ENCODE measurements at places on chromosomes 11 and 22. TPM values are rescaled to one million over a fixed set of nuclear protein-coding genes. Genes with fewer than 3 reads are reported as not detected.

DNA sequence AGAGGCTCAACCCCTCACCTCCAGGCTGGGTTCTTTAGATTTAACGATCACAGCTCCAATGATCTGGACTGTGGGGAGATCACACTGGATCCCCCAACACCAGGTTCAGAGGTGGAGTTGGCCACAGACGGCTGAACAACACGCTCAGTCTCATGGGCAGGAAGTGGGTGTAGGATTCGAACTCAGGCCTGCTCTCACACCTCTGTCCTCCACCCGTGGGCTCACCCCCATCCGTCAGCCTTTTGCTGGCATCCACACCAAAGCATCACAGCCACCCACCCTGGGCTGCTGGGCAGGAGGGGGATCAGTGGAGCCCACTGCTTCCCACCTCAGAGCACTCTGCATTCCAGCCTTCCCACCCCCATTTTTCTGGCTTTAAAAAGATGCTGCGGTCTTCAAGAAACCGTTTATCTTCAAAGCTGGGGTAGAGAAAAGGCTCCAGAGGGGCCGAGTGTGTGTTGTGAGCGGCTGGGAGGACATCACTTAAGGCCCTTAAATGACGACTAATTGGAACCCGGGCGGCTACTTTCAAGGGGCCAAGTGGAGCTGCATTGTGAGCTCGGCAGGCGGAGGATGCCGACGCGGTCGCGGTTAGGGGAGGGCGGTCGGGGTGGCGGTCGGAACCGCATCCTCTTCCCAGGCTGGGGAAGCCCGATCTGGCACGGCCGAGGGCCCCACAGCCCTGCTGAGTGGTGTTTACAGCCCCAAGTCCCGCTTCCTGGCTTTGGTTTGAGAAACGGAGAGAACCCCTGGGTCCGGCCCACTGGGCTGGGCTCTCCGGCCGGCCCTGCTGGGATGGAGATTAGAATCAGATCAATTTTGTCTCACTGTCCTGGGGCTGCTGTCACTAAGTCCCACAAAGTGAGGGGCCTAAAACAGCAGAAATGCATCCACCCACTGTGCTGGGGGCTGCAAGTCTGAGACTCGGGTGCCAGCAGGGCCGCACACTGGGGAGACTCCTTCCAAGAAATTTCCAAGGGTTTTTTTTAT lies 15.9 kb upstream of the FGF3 start:
- DNase-seq: no peak

DNA sequence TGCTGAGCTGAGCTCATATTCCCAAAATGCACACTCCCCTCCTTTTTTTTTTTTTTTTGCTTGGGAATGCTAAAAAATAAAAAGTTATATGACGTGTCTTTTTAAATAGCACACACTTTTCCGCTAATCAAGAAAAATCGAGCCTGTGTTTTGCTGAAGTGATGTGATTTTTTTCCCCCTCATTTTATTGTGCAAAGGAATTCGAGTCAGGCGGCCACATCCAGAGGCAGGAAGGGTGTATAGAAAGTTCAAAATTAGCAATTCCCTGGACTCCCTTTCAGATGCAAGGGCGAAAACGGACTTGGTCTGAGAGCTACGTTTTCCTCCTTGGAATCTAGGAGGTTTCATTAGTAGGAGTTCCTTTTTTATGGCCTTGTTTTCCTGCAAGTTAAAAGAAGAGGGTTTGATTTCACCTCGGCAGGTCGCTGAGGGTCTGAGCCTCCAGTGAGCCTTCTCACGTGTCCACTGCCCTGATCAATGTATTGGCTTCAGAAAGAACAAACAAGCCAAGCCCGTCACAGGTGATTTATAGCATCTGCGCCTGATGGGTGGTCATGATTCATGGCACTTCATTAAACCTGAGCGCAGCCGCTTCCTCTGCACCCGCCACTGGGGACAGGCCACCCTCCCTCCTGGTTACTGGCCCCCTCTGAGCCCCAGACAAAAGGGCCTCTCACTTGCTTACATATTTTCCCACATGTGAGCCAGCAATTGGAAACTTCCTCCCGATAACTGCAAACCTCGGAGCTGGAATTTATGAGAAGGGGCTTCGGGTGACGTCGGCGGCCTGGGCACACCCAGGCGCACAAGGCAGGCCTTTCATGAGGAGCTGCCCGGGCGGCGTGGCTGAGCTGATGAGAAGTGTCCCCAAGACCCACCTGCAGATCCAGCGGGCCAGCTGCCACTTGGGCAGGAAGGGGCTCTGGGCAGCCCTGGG lies 64.4 kb upstream of the LINC01488 start:
- DNase-seq: no peak

GRCh38 chr22:46841522-46841921 lies 79.1 kb downstream of the TBC1D22A start:
- no peak for DNase-seq

- DNase-seq: no peak
These were observed 712 bp upstream of the MED15 start for GRCh38 chr22:20506543-20507252.

DNA sequence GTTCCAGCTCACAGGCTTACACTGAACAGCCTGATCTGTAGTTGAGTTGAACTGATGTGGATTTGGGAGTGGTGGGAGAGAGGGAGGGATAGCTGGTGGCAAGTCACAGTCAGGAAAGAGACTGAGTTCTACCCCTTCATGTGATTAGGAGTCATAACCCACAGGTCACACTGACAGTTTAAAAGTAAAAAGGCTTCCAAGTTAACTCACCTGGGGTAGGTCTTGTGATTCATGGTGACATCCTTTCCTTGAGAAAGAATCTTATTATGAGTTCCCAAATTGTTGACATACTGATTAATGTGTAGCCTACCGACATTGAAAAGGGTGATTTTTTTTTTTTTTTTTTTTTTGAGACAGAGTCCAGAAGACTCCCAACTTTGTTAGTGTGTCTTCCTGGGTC lies 5.4 kb downstream of the IZUMO1R start:
- DNase-seq: no peak

GRCh38 chr22:43310311-43310710 lies 32.9 kb downstream of the SCUBE1 start:
- DNase-seq: no peak

DNA sequence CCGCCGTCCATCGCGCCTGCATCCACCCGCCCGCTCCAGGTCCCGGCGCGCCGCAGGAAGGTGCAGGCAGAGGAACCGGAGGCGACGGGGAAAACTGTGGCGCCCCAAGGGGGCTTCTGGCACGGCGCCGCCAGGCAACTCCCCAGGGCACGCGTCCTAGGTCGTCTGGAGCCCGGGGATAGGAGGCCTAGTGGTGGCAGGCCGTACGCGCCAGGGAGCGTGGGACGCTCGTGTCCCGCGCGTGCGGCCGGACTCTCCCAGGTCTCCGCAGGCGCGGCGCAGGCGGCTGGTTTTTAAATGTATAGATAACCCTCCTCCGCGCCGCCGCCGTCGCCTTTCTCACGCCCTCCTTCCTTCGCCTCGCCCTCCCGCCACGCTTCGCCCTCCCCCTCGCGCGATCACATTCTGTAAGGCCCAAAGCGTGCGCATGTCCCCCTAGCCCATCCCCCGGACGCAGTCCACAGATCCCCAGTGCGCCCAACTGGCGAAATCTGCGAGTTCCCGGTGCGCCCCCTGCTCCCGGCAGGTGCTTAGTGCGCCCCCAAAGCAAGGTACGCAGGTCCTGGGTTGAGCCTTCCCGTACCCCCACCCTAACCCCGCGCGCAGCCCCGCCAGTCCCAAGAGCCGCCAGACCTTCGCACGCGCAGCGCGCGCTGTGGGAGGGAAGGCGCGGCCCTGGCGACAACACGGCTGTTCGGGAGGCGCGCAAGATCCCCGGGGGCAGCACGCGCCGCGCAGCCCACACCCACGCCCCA lies at the start of gene ASCL2:
Gene ASCL2 (minus strand): TSS at position 267 of the 755 bp plus-strand sequence. CDS start 256 bp downstream, at position 11.
- DNase-seq: no peak

- no peak for DNase-seq
These were observed 2.9 kb upstream of the CADM1 start for GRCh38 chr11:115506954-115507675.

DNA sequence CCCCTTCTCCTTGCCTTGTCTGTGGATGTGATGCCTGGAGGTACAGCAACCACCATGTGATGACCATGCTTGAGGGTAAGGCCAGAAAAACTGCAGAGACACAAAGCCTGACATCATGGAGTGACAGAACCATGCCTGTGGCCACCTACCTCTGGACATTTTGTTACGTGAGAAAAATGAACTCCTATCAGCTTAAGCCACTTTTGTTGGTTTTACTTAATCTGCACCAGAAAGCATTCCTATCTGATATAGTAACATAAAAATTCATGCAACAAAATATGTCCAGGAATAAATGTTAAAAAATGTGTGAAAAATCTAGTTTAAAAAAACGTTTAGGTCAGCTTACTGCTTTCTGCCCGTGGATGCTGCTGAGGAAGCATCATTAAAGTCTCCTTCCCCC lies 42.6 kb upstream of the P4HA3 start:
- DNase-seq: no peak

- no peak for DNase-seq
These were observed 62.6 kb upstream of the WT1 start for GRCh38 chr11:32497951-32498350.

DNA sequence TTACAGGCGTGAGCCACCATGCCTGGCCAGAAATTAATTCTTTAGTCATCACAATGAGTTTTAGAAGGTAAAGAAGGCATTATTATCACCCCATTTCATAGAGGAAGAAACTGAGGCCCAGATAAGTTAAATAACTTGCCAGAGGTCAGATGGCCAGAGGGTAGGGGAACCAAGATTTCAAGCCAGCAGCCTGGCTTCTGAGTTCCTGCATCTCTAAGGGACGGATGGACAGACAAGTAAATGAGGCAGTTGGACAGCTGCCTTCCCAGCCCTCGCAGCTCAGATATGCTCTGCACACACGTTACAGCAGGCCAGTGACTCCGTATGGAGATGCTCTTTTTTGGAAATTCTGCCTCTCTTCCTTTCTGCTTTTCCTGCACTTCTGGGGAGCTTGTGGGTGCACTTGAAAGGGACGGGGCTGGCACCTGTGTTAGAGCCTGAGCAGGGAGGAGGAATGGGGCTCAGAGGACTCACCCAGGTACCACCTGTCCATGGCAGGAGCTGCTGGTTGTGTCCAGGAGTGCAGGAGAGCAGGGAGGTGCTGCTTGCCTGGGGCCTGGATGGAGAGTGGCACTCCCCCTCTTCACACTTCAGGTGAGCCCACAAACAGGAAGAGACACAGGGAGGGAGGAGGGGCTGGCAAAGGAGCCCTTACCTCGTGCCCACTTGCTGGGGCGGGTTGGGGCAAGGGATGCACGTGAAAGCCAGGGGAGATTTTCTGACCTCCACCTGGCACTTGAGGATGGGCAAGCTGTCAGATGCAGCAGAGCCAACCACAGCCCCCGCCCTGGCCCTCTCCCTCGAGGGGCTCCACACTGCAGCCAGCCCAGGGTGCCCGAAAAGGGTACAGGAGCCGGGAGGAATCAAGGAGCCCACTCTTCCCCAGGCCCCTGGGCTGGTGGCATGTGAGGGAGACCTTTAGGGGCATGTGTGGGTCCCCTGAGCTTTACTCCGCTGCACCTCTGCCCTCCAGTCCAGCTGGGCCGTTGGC lies 3.3 kb upstream of the FXYD2 start:
- DNase-seq: no peak

DNA sequence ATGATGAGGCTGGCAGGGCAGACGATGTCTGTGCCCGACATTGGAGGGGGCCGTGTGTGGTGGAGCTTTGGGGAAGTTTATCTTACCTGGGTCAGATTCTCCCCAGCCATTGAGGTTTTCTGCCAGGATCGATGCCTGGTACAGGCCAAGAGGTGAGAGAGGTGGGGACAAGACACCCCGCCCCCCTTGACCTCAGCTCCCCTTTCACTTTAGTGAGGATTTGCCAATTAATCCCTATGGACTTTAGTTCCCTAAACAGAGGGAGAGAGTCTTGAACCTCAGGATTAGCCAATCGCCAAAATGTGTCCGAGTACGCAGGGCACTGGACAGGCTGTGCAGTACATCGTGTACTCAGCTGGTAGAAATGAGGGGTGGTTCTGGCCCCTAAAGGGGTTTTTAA lies 541 bp downstream of the HORMAD2 start:
- no peak for DNase-seq

GRCh38 chr22:34881453-34881852 lies 184.5 kb upstream of the ISX start:
- DNase-seq: no peak

GRCh38 chr11:57378186-57378585 lies 2.8 kb downstream of the PRG3 start:
- no peak for DNase-seq

DNA sequence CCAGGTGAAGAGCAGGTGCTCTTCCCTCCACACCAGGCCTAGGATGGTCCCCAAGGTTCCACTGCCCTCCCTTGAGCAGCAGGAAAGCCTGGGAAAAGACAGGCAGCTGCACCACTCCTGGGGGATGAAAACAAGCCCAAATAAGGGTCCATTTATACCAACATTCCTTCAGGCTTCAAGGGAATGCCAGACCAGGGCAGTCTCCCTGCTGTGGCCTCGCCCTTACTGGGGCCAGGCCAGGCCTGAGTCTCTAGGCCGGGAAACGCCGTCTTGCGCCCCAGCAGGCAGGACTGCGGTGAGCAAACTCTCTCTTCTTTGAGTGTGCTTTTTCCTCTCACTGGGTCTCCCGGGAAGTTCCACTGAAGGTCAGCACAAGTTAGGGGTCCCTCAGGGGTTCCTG lies 443.5 kb downstream of the SOX6 start:
- no peak for DNase-seq

- no peak for DNase-seq
These were observed 9.2 kb upstream of the SERPIND1 start for GRCh38 chr22:20764729-20765128.

DNA sequence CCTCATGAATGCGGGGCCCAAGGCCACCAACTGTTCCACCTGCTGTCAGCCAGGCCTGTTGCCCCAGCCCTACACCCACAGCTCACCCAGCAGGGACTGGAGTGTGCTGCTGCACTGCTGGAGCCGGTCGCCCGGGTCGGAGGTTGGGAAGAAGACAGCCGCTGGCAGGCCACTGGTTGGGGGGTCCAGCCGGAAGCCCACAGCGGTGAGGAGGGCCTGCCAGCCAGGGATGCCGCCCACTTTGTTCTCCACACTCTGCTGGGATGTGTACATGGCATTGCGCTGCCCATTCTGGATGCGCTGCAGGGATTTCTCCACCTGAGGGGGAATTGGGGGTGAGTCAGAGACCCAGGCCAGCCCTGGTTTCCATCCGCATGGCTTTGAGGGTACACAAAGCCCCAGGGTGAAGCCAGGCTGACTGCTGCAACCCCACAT lies 74.2 kb upstream of the PITPNB start:
- DNase-seq: no peak

- DNase-seq: no peak
These were observed 55.9 kb downstream of the SEZ6L start for GRCh38 chr22:26225207-26225606.

DNA sequence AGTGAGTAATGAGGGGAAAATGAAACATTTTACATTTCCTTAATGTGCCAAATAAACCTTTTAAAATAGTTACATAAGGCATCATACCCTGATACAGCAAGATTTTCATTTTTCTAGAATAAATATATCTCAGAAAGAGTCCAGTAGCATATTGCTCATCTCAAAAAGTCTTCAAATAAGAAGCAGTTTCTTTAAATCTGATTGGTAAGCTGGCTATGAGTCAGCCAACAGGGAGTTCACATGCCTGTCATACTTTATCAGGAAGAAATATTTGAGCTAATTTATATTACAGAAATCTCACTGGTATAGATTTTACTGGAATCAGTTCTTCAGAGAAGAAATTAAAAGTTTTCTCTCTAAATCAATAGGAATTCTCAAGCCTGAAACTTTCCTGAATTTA lies 258.1 kb downstream of the C11orf87 start:
- DNase-seq: no peak

GRCh38 chr11:706957-707816 lies 1.2 kb downstream of the EPS8L2 start:
- DNase-seq: no peak

HEPHL1 gene
- not detected for total RNA-seq

LMNTD2 gene
- 1.8 TPM for total RNA-seq

LRRC74B gene
- total RNA-seq: not detected

OR8G5 gene
- total RNA-seq: not detected
